ENCODE measurements at places on chromosomes 3 and 15. TPM values are rescaled to one million over a fixed set of nuclear protein-coding genes. Genes with fewer than 3 reads are reported as not detected.

- DNase-seq, result no peak
Measured at GRCh38 chr3:193407688-193408087, 29.1 kb upstream of the ATP13A5 start.

DNA sequence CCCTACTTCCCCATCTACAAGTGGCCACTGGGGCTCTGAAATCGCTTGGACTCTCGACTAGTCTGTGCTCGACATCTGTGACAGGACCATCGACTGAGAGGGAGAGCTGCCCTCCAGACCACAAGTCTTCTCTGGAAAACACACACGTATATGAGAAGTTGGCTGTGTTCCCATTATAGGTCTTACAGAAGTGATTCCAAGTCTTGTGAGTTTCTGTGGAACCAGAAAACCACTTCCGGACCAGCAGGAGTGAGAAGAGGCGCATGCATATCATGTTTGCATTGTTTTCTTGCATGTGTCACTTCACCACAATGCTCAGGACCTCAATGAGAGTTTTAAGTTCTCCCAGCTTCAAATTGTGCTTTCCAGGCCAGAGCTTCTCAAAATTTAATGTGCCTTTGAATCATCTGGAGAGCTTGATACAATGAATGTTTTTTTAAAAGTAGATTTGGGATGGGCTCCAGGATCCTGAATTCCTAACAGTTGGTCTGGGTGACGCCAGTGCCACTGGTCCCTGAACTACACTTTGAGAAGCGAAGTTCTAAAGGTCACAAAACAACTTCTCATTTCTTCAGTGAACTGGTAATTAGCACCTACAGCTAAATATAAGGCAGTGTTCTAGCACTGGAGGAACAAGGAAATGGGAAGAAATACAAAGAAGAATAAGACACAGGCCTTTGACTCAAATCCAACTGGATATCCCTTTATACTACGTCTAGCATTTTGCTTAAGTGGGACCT, 15.7 kb downstream of the LIPC start:
- DNase-seq, result no peak

Gene ECE2
- polyA plus RNA-seq, result not detected

GRCh38 chr3:149368674-149369497, 8.6 kb downstream of the TM4SF1 start:
- no peak for DNase-seq

Gene CCDC54
- not detected for polyA plus RNA-seq

Gene SLC28A1
- polyA plus RNA-seq, result not detected

DNA sequence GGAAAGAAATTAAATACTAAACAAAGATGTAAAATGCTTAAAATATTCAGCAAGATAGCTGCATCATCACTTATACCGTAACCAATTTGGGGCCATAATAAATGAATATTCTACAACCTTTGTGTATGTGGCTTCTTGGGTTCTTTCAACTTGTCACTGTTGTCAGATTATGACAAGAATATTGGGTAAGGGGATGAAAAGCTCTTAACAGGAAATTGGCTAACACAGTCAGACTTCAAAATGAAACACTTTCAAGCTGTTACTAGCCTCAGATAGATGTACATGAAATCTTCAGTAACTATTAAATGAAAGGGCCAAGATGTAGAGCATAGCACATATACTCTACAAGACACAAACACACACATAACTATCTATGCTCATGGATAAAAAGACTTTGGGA, 38.7 kb upstream of the ZNF385D start:
- no peak for DNase-seq

GRCh38 chr3:68996356-68996995, 17.0 kb downstream of the EOGT start:
- DNase-seq, result no peak

DNA sequence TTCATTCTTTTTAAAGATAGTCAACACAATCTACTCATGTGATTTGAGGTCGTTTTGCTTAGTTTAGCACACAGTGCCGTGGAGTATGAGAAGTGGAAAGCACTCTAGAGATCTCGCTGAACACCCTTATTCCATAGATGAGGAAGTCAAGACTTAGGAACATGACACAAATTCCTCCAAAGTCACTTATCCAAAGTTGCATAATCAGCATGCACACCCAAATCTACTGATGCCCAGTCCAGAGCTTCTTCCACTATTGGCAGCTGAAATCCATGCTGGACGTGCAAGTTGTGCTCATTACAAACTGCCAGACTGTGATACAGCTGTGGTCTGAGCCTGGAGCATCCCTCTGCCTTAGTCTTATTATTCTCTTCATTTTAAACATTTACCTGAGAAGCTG, 83.5 kb upstream of the ZNF280D start:
- DNase-seq, result no peak

DNA sequence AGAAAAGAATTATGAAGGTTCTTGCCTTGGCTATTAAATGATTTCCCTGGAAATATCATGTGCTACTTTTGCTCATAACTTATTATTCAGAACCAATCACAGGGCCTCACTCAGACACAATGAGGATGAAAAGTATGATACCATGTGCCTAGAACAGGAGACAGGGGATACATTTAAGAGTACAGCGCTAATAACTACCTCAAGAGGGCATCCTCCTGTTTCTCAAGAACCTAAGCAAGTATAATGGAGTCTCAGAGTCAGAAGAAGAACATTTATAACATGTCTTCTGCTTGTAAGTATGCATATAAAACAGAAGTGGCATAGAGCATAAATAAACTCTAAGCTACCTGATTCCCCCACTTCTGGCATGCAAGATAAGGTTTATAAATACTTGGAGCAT, 125.4 kb upstream of the MME start:
- DNase-seq, result no peak

- DNase-seq, result no peak
Measured at GRCh38 chr3:106114220-106114619, 245.4 kb upstream of the CBLB start.

Gene REC114
- not detected for polyA plus RNA-seq

DNA sequence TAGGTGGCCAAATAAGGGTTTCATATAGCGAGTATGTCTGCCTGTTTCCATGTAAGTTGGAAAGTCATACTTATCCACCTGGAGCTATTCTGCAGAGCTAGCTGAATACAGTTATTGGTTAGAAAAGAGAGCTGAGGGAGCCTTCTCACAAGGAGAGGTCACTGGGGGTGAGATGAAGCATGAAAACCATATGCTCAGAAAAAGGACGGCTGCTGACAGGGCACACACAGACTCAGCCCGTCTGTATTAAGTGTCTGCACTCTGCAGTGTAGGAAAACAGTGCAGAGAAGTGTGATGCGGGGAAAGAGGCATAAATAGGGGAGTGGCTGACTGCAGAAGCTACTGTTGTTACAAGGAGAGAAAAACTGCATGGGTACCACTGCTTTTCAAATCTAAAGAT, 58.2 kb downstream of the C3orf70 start:
- no peak for DNase-seq

DNA sequence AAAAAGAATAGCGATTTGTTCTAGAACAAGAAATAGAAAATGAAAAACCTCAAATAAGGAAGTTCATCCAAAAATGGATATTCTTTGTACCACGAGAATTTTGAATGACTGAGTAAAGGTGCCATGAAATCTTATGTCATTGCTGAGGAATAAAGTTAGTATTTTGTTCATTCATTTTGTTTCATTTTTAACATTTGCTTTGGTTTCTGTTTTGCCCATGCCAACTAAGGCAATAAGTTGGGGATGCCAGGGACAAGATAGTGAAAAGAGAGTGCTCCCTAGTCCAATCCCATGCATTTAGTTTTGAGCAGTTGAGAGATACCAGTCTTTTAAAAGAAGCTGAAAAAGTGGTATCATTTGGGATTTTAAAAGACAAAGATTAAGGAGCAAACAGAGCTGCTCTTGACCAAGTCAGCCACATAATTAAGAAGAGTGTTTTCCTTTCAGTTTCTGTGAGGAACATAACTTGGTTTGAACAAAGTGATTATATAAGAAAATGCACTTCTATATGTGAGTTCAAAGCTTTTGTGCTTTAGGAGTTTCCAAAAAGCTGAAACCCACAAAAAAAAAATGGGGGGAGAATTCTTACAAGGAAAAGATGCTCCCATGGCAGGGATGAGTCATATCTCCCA, 201.4 kb downstream of the PLOD2 start:
- no peak for DNase-seq

DNA sequence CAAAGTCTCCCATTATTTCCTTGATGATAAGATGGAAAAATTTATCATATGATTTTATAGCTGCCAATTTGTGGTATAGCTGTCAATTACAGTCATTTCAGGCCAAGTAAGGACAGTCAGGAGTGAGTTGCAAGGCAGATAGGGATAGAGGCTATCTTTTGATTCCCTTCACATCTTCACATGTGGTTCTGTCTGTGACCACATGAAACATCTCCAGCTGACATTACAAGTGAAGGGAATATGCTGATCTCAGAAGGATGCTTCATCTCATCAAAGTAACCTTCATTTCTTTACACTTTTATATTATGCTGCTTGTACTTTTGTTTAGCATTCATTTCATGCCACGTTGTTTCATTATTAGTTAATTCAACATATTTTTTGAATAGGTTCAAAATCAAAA, 136.9 kb upstream of the CFAP20DC start:
- no peak for DNase-seq

DNA sequence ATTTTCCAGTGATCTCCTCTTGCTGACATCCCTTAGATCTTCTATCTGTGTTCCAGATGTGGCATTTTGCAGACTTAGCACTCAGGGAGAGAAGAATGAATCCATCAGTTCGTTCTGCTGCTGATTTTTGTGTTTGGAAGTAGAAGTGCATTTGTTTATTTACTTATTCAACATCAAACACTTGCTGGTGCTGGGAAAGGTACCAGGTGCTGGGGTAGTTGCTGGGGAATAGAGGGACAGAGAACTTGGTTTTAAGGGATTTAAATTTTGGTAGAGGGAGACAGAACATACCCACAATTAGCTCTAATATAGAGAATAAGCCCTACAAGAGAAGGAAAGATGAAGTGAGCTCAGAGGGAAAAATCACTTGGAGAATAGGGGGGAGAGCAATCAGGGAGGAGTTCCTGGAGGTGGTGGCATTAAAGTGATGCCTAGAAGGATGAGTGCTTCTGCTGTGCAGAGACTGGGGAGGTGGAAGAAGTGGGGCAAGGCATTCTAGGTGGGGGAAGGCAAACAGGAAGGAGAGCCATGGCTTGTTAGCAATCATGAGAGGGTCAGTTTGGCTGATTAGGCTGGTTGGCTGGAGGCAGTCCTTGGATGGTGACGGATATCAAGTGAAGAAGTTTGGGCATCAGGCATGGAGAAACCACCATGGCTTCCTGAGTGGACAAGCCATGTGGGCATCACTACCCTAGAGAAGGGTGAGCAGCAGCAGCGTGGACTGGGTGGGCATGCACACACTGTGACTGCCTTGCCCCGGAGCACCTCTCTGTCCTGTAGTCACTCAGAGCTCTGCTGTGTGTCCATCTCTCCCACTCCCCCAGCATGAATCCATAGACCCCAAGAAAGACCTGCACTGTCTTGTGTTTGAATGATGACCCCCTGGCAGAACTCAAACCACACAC, 197.3 kb downstream of the OPA1 start:
- DNase-seq, result no peak

- DNase-seq, result no peak
Measured at GRCh38 chr3:66348704-66349103, 127.9 kb downstream of the SLC25A26 start.

- DNase-seq, result no peak
Measured at GRCh38 chr15:60906146-60906674, 322.9 kb downstream of the RORA start.

- no peak for DNase-seq
Measured at GRCh38 chr3:63354160-63354559, 76.1 kb downstream of the SYNPR start.

Gene GDPGP1
- polyA plus RNA-seq, result 0.61 TPM

All from naive thymus-derived CD4-positive, alpha-beta T cell (primary cell).